A549 treated with DMSO at 1 μM for 4 hours (cell line): ENCODE measurements at places on chromosomes 5 and 9. TPM values are rescaled to one million over a fixed set of nuclear protein-coding genes. Genes with fewer than 3 reads are reported as not detected.

BASP1 gene
- total RNA-seq = 241 to 374 TPM (median 328 TPM) in 5 replicates

ENHO gene
- 1.2 to 2.7 TPM (median 1.9 TPM) in 5 replicates for total RNA-seq

MYO10 gene
- total RNA-seq = 67.4 to 95.9 TPM (median 83.8 TPM) in 5 replicates

PFN3 gene
- total RNA-seq = not detected in 5 replicates

CRB2 gene
- total RNA-seq = 0.04 to 0.12 TPM (median 0.07 TPM) in 5 replicates

GAPT gene
- total RNA-seq = not detected in 5 replicates

TEK gene
- total RNA-seq = 0.05 to 0.15 TPM (median 0.07 TPM) in 5 replicates

SLC45A2 gene
- total RNA-seq = not detected in 5 replicates
